ENCODE measurements at places on chromosomes 2 and 18. TPM values are rescaled to one million over a fixed set of nuclear protein-coding genes. Genes with fewer than 3 reads are reported as not detected.

The ALK gene
- not detected for total RNA-seq

DNA sequence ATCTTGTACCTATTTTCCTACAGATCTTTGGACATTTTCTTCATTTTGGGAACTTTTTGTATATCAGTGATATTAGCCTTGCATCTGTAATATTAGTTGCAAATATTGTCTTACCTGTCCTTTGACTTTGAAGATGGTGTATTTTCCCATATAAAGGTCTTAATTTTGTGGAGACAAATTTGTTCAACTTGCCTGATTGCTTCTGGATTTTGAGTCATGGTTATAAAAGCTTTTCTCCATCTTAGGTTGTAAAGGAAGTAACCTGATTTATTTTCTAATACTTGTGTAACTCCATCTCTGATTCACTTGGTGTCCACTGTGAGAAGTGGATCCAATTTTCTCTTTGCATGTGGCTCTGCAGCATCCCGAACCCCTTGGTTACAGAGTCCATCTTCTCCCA, 97.7 kb upstream of the OTOS start:
- no peak for DNase-seq

DNA sequence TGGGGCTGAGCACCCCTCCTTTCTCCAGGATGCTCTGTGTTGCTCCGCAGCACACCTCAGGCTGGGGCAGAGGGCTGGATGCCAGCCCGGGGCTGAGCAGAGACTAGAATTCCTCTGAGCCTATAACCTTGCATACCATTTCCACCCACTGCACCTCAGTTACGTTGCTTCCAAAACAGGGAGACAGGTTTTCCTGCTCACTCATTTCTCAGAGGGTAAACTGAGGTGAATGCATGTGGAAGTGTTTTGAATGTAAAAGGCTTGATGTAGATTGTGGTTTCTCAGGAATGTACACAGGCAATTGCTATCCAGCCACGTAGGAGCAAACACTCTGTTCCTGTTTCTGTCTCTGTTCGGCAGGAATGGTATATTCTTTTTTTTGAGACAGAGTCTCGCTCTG, 45.3 kb downstream of the EDAR start:
- no peak for DNase-seq

The INPP1 gene
- total RNA-seq, result 7.8 TPM

The CD8B2 gene
- 0.11 TPM for total RNA-seq

The RAD51AP2 gene
- not detected for total RNA-seq

DNA sequence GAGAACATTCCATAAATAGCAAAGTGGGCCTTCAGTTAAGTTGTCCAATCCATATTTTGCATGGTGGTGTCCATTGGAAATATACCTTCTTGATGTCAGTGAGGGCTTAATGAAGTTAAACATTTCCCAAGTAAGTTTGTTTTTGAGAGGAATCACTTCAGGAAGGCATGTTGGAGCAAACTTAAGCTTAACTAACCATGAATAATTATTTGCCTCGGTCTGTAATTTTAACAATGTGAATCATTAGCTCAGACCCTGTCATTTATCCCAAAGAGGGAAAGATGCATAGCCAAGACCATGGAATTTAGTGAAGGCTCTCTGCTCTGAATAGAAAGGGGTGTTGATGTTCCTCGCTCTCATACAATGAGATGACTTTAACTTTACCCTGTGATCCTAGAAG, 47.4 kb downstream of the SPATS2L start:
- no peak for DNase-seq

DNA sequence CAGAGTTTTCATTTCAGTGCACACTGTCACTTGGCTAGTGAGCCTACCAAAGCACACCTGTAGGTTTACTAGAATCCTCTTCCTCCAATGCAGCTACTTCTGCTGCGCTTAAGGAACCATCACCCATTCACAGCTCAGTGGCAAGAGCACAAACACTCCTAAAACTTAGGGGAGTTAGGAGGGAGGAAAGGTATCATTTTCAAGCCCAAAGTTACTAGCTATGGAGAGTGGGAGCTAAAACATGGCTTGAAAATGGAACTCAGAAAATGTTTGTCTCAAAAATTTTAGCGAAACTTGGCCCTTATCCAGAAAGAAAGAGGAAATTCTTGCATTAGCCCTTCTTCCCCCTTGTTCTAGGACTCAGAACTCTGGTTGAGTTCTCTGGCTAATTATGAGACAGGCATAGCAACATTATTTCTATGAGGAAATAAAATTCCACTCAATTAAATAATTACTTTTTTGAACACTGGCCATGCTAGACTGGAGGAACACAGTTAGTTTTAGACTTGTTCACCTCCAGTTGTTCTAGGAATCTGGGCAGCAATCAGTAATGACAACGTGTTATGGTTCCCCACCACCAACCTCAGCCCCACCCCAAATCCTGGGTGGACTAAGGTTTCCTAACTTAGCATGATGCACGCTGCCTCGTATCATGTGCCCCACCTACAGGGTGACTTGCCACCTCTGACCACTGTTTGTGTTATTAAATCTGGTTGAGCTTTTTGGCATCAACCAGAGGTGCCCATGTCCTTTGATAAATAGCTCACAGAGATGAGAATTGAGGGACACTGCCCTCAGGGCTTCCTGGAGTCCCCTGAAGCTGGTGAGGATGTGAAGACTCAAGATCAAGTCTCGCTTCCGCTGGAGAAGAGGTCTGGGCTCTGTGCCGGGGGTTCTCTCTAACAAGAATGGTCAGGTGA, 32.8 kb downstream of the LPIN2 start:
- peak; percentile 56 for DNase-seq

All from activated CD4-positive, alpha-beta T cell treated with anti-CD3 and anti-CD28 coated beads for 36 hours (primary cell).